ENCODE measurements at places on chromosomes 11 and 22.

DNA sequence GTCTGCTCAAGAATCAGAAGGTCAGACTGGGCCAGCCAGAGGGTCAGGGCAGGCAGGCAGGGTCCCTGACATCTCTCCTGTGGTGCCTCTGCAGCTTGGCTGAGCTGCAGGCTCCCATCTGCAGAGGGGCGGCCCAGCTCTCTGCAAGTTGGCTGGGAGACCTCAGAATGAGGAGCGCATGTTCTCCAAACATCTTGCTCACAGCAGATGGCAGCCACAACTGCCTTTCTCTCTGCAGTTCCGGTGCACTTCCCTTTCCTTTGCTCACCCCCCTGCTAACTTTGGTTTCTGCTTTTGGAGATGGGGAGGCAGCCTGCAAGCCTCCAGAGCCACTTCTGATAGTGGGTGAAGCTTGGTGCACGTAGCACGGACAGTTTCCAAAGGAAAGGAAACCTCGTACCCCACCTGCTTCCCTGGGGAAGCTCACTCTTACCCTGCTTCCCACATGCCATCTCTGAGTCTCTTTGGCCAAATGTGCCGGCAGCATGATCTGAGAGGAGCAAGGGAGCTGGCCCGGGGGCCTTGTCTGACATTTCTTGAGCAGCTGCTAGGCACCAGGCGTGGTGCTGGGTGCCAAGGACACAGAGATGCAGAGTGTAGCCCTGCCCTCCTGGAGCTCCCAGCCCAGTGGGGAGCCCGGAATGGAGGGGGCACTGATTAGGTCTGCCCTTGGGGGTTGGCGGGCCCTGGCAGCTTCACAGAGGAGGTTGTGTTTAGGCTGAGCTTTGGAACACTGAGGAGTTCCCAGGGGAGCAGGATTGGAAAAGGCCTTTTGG lies 18.2 kb downstream of the DAGLA start:
- DNase-seq: peak; percentile 48

GRCh38 chr22:22810018-22810427 lies 77.6 kb upstream of the IGLL5 start:
- DNase-seq: no peak

- peak; percentile 29 for DNase-seq
These were observed 45.7 kb downstream of the PACS1 start for GRCh38 chr11:66115638-66116301.

DNA sequence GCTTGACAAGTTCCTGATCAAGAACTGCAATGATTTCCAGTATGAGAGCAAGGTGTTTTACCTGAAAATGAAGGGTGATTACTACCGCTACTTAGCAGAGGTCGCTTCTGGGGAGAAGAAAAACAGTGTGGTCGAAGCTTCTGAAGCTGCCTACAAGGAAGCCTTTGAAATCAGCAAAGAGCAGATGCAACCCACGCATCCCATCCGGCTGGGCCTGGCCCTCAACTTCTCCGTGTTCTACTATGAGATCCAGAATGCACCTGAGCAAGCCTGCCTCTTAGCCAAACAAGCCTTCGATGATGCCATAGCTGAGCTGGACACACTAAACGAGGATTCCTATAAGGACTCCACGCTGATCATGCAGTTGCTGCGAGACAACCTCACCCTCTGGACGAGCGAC lies 12.0 kb downstream of the YWHAH start:
- peak; percentile 46 for DNase-seq

- no peak for DNase-seq
These were observed 203.0 kb downstream of the KIRREL3 start for GRCh38 chr11:126797457-126798169.

DNA sequence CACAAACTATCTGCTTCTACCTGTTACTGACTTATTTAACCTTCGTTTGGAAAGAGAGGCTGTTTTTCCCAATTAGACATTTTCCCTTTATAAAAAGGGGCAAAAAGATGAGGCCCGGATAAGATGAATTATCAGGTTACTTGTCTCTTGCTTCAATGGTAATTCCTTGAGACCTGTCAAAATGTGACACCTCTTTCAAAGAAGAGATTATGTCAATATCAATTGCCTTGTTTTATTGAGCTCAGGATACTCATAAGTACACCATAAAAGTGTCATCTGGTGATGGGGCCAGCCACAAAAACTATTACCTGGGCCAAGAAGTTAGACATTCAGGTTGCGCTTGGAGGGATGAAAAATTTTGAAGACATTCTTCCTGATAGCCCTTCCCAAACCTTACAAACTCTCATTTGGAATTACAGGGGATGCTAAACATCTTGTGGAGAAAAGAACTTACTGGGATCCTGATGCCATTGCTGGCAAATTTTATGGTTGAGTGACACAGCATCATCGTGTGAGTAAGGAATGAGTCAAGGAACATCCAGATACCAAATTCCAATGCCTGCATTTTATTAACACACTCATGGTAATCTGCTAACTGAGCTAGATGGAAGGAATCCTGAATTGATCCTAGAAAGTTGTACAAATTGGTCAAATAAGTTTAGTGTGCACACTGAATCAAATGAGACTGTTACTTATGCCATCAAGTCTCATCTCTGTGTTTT lies 1071.2 kb downstream of the LRRC4C start:
- no peak for DNase-seq

DNA sequence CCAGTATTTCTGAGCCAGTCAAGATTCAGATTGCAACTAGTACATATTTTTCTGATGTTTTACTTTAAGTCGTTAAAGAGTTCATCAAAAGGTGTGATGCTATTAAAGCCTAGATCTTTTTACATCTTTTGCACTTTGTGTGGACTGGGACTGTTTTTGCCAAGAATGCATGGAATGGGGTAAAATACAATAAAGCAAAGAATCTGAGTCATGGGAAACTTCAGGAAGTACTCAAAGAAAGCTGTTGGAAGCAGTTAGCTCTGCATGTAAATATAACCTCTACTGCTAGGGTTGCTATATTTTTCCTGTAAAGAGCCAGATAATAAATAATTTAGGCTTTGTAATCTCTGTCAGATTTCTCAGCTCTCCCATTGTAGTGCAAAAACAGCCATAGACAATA lies 20.9 kb downstream of the ATXN10 start:
- no peak for DNase-seq

Measured in CD4-positive, alpha-beta T cell treated with Interleukin-6 for 4 hours (primary cell).